ENCODE measurements at places on chromosomes 2 and 18. TPM values are rescaled to one million over a fixed set of nuclear protein-coding genes. Genes with fewer than 3 reads are reported as not detected.

- no peak for DNase-seq
- no peaks in the 10 kb centered on the region for H3K4me1 ChIP-seq
- no peak overlapping the region for H3K27ac ChIP-seq
- H3K36me3 ChIP-seq: no peaks in the 10 kb centered on the region
Observed at GRCh38 chr18:46650681-46651080, 6.3 kb downstream of the LOXHD1 start.

DNA sequence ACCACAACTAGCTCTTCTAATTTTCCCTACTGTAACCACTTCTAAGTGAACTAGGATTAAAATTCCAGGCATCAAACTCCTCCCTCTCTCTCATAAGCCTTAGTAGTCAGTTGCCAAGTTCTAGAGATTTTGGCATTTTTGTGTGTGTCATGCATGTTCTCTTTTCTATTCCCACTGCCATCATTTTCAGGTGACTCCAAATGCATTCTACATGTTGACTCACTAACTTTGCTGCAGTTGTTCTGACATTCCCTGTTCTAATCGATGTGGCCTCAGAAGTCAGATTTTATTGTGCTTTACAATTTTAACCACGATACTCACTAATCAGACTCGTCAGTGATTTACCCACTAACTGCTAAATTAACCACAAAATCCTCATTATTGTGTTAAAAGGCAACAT, 13.3 kb downstream of the DSC1 start:
- DNase-seq: no peak
- no peaks in the 10 kb centered on the region for H3K27me3 ChIP-seq
- H3K27ac ChIP-seq: no peak overlapping the region
- H3K4me1 ChIP-seq: no peaks in the 10 kb centered on the region
- no peaks in the 10 kb centered on the region for H3K36me3 ChIP-seq

Gene GTF2A1L
- total RNA-seq: 0.22 TPM

GRCh38 chr18:36752929-36753865, 75.6 kb downstream of the TPGS2 start:
- H3K27ac ChIP-seq: no peak overlapping the region
- no peak for DNase-seq
- no peaks in the 10 kb centered on the region for H3K4me1 ChIP-seq
- H3K27me3 ChIP-seq: no peaks in the 10 kb centered on the region
- no peaks in the 10 kb centered on the region for H3K36me3 ChIP-seq
- no peak overlapping the region for H3K4me3 ChIP-seq

Gene RUFY4
- total RNA-seq: 0.27 TPM

Gene PIEZO2
- 0.34 TPM for total RNA-seq

- DNase-seq: no peak
- peaks cover 3% of the 10 kb centered on the region for H3K4me1 ChIP-seq
- H3K27me3 ChIP-seq: no peaks in the 10 kb centered on the region
- H3K27ac ChIP-seq: no peak overlapping the region
Observed at GRCh38 chr2:36964496-36965058, 1.8 kb downstream of the STRN start.

DNA sequence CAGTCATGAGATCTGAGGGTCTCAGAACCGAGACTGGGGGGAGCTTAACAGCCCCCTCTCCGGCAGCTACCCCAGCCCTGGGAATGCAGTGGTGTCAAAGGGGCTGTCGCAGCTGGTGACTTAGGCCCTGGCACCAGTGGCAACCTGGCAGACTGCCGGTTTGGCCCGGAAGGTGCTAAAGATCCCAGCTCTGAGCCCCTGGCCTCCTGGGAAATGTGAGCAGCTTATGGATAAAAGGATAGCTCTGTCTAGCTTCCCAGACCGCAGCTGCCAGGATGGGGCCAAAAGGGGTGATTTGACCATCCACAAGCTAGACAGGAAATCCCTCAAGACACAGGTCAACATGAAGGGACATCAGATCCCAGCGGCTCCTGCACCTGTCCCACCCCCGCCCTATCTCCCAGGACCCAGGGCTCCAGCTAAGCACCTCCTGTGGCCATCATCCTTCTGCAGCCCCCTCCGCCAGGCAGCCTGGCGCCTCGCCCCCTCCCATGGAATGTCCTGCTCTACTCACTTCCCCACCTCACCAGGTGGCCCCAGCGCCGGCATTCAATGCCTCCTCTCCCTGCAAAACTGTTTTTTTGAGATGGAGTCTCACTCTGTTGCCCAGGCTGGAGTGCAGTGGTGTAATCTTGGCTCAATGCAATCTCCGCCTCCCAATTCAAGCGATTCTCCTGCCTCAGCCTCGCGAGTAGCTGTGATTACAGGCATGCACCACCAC, 33.2 kb upstream of the EFHD1 start:
- no peaks in the 10 kb centered on the region for H3K27me3 ChIP-seq
- no peak for DNase-seq
- no peak overlapping the region for H3K4me3 ChIP-seq

DNA sequence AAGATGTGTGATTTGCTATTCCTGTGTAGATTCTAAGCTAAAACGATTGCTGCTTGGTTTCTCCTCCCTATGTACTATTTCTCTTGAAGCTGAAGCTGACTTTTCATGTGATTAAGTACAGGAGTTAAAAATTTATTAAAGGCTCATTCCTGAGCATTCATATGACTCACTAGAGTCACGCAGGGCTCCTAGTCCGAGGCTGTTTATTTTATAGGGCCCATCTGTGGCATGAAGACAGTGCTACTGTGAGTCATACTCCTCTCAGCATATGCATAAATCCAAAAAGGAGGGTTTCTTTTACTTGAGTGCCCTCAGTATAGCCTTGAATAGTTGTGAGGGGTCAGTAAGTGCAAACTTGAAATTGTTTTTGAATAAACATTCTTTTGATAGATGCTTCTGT, 378.8 kb downstream of the PTPRM start:
- H3K4me3 ChIP-seq: peak overlapping the region; percentile 66
- peaks cover 19% of the 10 kb centered on the region for H3K4me1 ChIP-seq
- DNase-seq: no peak
- no peaks in the 10 kb centered on the region for H3K27me3 ChIP-seq

Gene INHA
- not detected for total RNA-seq

DNA sequence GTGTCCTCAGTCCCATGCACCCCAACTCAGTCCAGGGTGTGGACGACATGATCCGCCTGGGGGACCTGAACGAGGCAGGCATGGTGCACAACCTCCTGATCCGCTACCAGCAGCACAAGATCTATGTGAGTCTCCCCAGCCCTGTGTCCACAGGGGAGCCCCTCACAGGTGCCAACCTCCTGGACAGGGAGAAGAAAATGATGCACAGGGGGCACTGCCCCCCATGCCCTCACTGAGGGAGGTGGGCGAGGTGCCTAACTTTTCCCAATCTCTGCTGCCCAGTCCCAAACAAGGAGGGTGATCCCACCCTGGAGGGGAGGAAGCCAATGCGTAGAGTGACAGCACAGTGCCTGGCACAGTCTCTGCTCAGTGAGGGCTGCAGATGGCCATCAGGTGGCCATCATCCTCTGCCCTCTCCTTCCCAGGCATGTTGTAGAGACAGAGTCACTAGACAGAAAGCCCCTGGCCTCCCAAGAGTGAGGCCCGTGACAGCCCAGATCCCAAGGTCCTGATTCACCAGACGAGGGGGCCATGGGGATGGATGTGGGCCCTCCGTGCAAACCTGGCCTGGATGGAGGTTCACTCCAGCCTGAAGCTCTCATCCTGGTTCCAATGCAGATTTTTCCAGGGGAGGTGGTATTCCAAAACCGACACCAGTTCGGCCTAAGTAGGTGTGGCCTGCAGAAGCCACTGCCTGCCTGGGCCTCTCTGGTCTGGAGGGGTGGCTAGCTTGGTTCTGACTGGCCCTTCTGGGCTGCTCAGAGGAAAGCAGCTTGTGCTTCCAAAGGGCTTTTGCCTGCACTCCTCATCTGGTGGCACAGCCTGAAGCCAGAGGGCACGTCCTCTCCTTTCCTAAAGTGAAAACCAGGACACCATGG, 30.0 kb downstream of the MYO7B start:
- no peaks in the 10 kb centered on the region for H3K4me1 ChIP-seq
- H3K36me3 ChIP-seq: no peaks in the 10 kb centered on the region
- H3K4me3 ChIP-seq: no peak overlapping the region
- DNase-seq: no peak
- no peaks in the 10 kb centered on the region for H3K27me3 ChIP-seq

GRCh38 chr2:107094450-107094986, 208.6 kb upstream of the ST6GAL2 start:
- no peaks in the 10 kb centered on the region for H3K4me1 ChIP-seq
- no peak for DNase-seq
- no peak overlapping the region for H3K27ac ChIP-seq
- H3K36me3 ChIP-seq: no peaks in the 10 kb centered on the region
- H3K27me3 ChIP-seq: no peaks in the 10 kb centered on the region

DNA sequence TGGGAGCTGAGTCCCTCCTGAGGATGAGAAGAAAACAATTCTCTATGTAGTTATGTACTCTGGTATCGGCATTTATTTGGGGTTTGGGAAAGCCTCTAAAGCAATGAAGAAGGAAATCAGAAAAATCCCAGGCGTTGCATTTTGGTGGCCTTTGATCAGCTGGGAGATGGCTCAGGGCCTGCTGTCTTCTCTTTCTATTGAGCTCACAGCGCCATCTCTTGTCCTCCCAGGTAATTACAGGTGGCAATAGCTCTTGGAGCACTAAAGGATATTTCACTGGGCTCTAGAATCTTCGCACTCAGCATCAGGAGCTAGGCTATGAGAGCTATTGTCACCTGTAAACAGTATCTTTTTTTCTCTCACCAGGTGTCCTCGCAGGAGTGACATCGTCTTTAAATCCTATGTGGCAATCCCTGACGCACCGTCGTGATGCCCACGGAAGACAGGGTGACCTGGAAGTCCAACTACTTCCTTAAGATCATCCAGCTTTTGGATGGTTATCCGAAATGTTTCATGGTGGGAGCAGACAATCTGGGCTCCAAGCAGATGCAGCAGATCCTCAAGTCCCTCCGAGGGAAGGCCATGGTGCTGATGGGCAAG, 76.1 kb upstream of the PMAIP1 start:
- H3K27ac ChIP-seq: no peak overlapping the region
- H3K27me3 ChIP-seq: no peaks in the 10 kb centered on the region
- H3K4me1 ChIP-seq: no peaks in the 10 kb centered on the region
- H3K4me3 ChIP-seq: no peak overlapping the region
- DNase-seq: peak; percentile 67

- H3K27ac ChIP-seq: no peak overlapping the region
- no peak overlapping the region for H3K4me3 ChIP-seq
- no peaks in the 10 kb centered on the region for H3K4me1 ChIP-seq
- H3K36me3 ChIP-seq: no peaks in the 10 kb centered on the region
Observed at GRCh38 chr18:10916387-10916786, 233.0 kb downstream of the PIEZO2 start.

DNA sequence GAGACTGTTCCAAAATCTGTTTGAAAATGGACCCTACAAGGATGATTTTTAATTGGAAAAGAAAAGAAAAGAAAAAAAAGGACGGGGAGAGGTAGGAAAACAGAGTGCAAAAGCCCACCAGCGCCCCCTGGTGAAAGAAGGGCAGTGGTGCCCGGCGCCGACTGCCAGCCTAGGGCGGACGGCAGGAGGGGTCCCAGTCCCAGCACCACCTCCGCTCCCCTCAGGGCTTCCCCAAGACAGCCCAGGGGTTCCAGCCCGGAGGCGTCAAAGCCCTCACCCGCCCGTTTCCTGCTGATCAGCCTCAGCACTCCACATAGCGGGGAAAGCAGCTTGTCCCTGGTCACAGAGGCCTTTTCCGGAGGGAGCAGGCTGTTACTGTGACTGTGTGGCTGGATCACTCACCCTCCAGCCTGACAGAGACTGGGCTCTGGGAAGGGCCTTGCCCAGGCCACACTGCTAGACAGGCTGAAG, 213.9 kb downstream of the TFCP2L1 start:
- no peaks in the 10 kb centered on the region for H3K36me3 ChIP-seq
- no peak overlapping the region for H3K4me3 ChIP-seq

Measured in HCT116 (cell line).